Muscle of back (tissue), 13 donors: ENCODE measurements at places on chromosomes 13 and 19. TPM values are rescaled to one million over a fixed set of nuclear protein-coding genes. Genes with fewer than 3 reads are reported as not detected.
A peak's percentile ranks its signal among the peaks of the same experiment; 100 is the strongest.

Gene SOX21
- not detected for polyA plus RNA-seq

Gene ZNF99
- 0.24 TPM for polyA plus RNA-seq

Gene KLF1
- polyA plus RNA-seq, result 0.19 TPM

Gene CDC34
- 56.1 TPM for polyA plus RNA-seq

Gene ATP4A
- not detected for polyA plus RNA-seq

Gene MAU2
- polyA plus RNA-seq, result 35.9 TPM

Gene MADCAM1
- 13.4 TPM for polyA plus RNA-seq

Gene C19orf67
- polyA plus RNA-seq, result not detected

Gene MAST1
- polyA plus RNA-seq, result 0.66 TPM

Gene NEK3
- 11.4 TPM for polyA plus RNA-seq

- DNase-seq, result no peak
Measured at GRCh38 chr19:48489608-48490216, 20.5 kb downstream of the CYTH2 start.

GRCh38 chr13:112059457-112060281 lies 7.3 kb upstream of the SOX1 start:
- DNase-seq, result no peak

DNA sequence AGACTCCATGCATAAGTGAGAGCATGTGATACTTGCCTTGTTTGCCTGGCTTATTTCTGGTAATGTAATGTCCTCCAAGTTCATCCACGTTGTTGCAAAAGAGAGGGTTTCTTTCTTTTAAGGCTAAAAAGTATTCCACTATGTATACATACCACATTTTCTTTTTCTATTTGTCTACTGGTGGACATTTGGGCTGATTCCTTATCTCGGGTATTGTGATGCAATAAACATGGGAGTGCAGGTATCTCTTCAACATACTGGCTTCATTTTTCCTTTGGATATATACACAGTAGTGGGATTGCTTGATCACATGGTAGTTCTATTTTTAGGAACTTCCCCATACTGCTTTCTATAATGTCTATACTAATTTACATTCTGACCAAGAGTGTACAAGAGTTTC lies 49.6 kb upstream of the EBPL start:
- no peak for DNase-seq

DNA sequence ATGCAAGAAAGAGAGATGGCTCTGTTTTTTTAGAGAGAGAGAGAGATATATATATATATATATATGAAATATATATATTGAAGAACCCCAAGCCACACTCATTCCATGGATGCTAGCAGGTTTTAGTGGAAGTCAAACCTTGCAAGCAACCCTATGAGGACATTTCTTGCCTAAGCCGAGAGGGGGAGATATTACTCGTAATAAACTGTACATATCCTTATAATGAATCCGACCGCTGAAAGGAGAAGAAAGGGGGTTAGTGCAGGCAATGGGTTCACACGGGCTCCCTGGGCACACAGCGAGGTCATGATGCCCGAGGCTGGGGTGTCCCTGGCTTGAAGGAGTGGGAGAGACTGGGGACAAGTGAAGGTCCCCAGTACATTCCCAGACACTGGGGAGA lies 78.3 kb downstream of the IER2 start:
- DNase-seq, result no peak

GRCh38 chr19:5870986-5871394 lies 650 bp upstream of the FUT5 start:
- no peak for DNase-seq

GRCh38 chr13:44311011-44311780 lies 62.4 kb upstream of the SERP2 start:
- DNase-seq, result no peak

DNA sequence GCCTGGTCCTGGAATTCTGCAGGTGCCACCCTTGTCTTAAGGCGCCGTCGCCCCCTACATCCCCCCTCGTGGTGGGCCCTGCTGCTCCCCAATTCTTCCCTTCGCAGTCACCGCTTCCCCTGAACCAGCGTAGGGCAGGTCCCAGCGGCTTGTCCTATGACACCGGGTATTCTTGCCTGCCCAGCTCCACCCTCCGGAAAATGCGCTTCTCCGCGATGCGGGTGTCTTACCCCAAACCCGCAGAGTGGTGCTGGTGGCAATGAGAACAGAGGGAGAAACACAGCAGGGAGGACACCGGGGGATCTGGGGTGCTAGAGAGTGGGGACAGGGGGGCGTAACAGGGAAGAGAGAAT lies 9.0 kb downstream of the ZNF808 start:
- peak; percentile 10 for DNase-seq

- DNase-seq, result no peak
Measured at GRCh38 chr19:11931051-11931450, 6.1 kb downstream of the ZNF700 start.

- DNase-seq, result peak; percentile 82
Measured at GRCh38 chr19:48806518-48806817, 4.4 kb downstream of the BCAT2 start.

GRCh38 chr13:40389081-40389641 lies 277.3 kb downstream of the FOXO1 start:
- no peak for DNase-seq

DNA sequence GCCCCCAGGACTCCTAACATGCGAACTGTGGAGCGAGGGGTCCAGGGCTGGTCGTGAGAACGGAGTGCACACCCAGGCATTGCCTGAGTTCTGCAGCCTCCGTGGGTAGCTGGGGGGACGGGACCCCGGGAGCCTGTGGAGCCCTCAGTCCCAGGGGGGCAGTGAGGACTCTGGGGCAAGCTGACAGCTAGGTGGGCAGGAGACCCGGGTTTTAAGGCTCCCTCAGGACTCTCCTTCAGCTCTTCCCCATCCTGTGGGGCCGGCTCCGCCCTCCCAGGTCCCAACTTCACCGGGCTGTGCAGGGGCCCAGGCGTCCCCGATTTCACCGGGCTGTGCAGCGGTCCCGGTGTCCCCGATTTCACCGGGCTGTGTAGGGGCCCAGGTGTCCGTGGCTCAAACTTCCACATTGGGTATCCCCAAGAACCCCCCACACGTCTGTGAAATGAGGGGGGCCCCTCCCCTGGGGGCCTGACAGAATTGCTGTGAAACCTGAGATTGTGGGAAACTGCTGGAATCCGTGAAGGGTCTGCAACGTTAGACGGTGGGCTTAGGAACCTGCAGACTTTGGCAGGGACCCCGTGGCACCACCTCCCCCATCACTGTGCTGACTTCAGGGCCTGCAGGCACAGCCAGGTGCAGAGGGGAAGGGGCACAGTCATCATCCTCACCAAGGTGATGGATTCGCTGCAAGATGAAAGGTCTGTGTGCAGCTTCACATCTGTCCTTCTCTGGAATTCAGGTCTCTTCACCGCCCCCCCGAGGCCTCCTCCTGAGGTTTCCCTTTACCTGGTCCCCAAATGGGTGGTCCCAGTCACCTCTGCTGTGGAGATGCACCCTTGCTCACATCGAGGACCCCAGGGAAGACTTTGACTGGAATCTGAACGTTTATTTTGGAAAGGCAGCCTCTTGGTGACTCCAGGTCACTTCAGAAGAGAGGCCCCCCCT lies 73.2 kb upstream of the MCF2L start:
- DNase-seq, result no peak

DNA sequence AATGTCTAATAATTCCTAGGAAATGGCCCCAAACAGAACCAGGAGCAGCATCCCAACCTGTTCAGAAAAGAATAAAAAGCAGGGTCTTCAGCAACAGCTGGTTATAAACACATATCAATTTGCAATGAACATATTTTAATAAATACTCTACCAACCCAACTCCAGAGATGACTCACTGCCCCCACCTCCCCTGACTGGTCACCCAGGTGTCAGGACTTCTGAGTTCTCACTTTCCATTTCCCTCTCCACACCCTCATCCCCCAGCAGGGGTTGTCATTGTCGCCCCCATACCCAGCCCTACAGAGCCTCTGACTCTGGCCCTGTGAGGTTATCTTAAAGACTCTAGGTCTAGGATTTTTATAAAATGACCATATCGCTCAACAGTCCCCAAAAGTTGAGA lies 6.9 kb downstream of the SERPINE3 start:
- DNase-seq, result no peak
